Left renal pelvis (tissue), 4 donors: ENCODE measurements at places on chromosomes 1 and 21.

DNA sequence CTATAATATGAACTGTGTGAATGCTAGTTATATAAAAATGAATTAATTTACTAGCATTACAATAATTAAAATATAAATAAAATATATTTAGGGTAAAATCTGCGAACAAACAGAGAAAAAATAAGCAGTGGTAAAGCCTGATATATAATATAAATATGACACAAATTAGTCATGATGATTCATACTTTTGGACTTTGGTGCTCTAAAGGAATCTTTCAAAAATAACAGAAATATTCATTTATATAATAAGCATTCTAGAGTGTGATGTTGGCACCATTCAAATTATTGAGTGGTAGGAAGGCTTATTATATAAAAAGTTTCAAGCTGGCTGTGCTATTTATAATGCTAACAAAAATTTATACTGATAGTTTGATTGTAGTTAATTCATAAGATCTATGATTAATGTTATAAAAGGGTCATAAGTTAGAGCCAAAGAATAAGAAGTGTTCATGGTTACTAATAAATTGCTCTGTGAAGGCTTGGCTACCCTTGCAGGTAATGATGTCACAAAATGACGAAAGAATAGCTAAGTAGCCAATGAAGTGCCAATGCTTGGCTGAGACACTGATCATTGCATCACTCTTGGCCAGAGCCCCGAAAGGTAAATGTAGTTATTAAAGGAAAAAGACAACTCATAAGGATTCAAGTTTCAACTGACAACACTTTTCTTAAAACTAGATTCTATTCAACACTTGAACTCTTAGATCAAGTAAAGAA is 108.7 kb downstream of the USH2A start:
- DNase-seq, result no peak

DNA sequence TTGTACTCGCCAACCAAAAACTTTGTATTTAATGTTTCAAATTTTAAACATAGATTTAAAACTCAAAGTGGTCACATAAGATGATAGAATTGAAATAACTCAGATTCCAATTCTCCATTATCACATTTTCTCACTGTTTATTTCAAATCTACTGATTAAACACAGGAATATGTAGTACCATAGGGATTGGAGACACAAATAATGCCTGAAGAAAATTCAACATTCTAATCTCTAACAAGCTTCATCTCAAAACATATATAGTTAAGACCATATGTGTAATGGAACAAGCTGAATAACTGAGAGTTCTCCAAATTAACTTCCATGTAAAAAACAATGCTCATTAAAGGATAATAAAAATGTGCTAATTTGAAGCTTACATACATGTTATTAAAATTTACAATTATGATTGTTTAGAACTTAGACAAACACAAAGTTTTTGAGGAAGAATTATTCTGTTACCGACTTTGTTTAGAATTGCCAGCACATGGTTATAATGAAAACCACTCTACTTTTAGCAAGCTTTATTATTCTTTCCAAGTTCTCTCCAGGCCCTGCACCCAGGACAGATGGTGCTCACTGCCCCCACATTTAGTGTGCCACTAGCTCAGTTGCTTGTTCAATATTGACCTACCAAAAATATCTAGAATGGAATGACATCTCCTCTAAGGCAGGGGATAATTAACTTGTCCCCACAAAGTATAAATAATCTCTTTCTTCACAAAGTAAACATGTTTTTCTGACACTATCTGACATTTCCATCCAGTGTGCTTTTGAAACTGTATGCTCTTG is 467.2 kb downstream of the TTLL7 start:
- DNase-seq, result no peak

- peak; percentile 53 for DNase-seq
Measured at GRCh38 chr1:53145942-53146708, 3.7 kb upstream of the SLC1A7 start.

DNA sequence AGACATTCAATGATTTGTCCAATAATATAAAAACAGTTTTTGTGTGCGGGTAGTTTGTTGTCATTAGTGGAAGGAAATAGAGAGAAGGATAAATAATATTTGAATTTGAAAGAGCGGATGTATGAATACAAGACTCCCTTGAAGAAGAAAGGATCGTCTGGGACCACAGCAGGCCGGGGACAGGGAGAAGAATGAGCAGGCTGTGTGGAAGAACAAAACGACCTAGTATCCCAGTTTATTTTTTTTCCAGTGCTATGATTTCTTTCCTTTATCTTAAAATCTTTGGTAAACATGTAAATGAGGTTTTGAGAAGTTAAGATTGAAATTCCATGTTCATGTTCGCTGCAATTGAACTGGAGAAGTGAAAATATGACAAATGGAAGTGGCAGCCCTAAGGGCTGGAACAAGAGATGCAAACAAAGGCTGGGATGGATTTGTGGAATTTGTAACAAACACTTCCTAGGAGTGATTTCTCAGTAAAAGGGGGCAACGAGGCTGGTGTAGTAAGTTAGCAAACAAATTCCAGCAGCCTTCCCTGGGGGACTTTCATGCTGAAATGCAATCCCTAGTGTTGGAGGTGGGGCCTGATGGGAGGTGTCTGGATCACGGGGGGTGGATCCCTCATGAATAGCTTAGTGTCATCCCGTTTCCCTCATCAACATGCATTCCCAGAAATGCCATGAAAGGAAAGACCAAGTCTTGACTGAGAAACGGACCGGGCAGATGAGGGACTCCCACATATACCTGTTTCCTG is 10.2 kb upstream of the IFI16 start:
- DNase-seq, result peak; percentile 87

- DNase-seq, result no peak
Measured at GRCh38 chr1:206774093-206774492, 1.8 kb upstream of the IL10 start.

DNA sequence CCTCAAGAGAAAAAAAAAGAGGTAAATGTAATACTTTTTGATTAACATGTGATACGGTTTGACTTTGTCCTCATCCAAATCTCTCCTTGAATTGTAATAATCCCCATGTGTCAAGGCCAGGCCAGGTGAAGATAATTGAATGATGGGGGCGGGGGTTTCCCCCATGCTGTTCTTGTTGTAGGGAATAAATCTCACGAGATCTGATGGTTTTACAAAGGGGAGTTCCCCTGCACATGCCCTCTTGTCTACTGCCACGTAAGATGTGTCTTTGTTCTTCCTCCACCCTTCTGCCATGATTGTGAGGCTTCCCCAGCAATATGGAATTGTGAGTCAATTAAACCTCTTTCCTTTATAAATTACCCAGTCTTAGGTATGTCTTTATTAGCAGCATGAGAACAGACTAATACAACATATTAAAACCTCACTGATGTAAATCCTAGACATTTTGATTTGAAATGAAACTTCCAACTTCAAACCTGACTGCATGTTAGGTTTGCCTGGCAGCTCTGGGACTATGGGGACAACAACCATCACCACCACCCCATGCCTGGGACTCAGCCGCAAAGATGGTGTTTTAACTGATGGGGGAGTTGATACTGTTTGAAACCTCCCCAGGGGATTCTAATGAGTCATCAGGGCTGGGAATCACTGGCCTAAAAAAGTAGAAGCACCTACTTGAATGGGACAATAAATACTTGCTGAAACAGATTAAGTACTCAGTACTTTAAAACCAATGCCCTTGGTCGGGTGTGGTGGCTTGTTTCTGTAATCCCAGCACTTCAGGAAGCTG is 32.8 kb upstream of the BACH1 start:
- no peak for DNase-seq

DNA sequence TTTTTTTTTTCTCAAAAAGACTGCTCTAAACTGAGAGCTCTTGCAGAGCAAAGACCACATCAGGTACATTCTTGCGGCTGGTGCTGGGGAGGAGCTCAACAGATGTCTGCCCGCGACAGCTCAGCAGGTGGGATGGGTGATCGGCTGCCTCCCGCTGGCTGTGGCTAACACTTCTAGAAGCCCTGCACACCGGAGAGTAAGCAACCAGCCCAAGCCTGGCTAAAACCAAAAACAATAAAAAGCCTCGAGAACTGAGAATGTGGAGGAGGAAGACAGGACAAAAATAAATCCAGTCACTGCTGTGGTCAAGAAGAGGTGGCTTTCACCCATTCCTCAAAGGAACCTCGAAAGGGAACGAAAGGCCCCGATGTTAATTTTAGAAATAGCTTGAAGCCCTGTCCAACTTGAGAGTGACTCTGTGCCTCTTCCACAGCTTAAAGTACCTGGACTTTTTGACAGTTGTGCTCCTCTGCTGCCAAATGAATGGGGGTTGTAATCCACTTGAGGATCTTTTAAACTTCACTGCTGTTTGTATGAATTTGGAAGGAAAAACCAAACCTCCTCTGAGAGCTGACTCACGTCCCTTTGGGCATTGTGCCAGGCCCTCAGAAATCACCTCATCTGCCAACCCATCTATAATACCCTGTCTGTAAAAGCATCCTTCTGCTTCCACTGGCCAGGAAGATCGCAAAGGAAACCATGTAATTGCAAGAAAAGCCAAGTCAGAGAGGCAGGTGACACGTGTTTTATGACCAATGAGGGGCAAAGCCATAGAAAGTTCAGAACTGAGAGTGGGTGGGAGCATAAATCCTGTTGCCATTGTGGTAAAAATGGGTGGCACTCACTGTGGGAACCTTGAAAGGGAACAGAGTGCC is 78.6 kb downstream of the KCNN3 start:
- DNase-seq, result no peak

DNA sequence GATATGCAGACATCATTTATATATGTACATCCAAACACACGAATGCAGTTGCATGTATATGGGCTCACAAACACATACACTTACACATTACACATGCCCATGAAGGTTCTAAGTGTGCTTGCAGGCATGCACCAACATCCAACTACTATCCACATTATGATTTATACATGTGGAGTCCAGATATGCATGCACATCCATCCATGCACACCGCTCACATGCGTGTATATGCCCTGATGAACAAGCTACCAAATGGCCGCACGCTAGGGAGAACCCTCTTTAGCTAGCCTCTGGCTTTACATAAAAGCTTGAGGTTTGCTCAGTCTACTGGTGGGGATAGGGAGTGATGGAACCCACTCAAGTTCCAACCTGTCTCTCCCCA is 8.5 kb downstream of the GPR3 start:
- no peak for DNase-seq

GRCh38 chr1:208531003-208531750 is 287.0 kb upstream of the PLXNA2 start:
- DNase-seq, result no peak

GRCh38 chr1:229554886-229555621 is 3.5 kb downstream of the ABCB10 start:
- DNase-seq, result no peak

DNA sequence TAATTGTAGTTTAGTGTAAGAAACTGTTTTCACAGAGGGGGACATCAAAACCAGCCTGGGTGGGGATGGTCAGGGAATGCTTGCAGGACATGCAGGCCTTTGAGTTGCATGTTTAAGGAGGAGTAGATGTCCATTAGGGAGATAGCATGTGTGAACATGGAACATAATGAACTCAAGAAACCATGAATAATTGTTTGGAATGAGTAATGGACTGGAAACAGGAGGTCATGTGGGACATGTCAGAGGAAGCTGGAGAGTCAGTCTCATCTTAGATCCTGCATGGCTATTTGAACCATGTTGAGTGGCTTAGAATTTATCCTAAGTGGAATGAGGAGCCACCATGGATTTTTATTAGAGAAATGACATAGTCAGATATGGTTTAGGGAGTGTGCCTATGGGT is 86.4 kb downstream of the RPE65 start:
- no peak for DNase-seq

DNA sequence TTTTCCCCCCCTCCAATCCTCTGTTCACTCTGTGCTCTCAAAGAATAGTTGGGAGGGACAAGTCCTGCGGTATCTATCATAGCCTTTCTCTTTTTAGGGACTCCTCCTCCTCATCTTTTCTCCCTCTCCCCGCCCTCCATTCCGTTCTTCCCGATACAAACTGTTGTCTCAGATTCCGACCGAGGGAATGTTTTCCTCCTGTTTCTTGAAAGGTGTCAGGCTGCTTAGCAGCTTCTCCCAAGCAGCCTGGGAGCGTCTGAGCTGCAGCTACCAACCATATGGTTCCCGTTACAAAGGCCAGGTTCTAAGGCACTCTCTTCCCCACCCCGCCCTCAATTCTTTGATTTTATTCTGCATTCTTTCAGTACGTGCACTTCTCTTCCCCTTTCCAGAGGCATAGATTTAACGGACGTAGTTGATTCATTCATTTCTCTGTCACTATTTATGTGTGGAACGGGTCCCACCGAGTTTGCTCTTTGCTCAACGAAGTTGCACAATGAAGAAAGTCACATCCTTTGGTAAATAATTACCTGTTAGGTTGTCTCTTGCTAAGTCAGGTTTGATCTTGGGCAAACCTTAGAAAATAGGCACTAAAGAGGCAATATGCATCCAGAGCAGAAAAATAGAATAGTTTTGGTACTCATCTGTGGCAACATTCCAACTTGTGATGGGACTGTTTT is 2.8 kb downstream of the ADGRL2 start:
- no peak for DNase-seq

DNA sequence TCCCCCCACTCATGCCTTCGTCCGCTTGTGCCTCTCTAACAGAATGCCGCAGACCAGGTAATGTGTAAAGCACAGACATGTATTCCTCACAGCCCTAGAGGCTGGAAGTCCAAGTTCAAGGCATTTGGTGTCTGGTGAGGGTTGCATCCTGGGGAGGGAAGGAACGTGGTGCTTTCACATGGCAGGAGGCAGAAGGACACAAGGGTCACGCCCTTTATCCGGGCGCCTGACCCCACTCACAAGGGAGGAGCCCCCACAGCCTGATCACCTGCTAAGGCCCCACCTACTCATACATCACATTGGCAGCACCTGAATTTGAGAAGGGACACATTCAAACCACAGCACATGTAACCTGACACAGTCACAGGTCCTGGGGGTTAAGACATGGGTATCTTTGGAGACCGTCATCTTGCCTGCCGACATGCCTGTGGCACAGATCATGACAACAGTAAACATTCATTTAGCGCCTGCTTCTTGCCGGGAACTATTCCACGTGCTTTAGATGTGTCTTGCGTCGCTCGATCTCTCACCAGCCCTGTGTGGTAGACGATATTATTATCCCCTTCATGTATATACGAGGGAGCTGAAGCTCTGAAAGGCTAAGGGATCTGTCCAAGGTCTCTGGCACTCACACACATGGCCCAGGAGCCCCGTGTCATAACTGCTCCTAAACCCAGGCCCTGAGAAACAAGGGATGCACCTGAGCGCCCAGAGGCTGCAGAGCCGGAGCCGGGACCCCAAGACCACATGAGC is 235.6 kb downstream of the NPHP4 start:
- no peak for DNase-seq

DNA sequence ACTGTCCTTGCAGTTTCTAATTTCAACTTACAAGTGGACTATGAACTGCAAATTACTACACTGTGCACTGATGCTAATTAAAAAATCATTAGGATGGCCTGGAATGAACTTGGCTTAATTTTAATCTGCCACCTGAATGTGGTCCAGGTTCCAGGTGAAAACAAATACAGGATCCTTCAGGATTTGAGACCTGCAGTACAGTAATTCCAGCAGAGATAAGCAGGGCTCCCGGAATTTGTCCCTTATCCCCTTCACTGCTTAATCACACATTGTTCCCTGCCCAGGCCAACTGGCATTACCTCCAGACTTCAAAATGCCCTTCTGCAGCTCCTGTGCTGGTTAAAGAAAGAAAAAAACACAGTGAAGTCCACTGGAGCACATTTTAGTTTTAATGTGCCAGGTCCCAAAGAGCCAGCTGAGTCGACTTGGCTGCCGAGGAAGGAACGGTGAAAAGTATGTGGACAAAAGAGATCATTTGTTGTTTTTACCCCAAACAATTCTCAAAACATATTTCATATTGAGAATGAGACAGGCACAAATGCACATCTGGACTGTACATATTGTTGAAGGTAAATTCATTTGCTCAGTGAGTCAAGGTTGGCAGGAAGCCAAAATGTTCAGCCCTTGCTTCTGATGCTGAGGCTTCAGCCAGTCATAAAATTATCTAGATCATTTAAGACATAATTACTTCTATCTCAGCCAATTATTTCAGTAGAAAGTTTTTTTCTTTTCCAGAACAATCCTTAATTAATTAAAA is 28.3 kb downstream of the DEGS1 start:
- no peak for DNase-seq
